ENCODE measurements at places on chromosomes 11 and 22.

GRCh38 chr11:17209939-17210245 lies 2.1 kb upstream of the PIK3C2A start:
- DNase-seq = no peak

- DNase-seq = no peak
Observed at GRCh38 chr22:23485490-23485889, 94.6 kb downstream of the IGLL1 start.

DNA sequence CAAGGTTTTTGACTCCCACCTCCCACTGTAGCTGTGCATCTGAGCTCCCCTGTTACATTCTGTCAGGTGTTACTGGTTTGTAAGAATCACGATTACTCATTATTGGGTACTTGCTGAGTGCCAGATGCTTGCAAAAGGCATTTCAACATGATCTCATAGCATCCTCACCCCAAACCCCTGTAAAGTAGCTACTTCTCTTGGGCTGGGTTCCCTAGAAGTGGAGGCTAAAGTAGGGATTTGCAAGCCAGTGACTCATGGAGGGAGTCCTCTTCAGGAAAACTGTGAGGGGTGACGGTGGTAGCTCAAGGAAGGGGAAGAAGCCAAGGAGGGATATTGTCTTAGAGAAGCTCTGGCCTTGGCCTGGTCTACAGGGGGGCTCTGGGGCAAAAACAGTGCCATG lies 78.6 kb downstream of the TIMP3 start:
- DNase-seq = no peak

GRCh38 chr11:113363406-113363805 lies 24.2 kb upstream of the ANKK1 start:
- DNase-seq = no peak

DNA sequence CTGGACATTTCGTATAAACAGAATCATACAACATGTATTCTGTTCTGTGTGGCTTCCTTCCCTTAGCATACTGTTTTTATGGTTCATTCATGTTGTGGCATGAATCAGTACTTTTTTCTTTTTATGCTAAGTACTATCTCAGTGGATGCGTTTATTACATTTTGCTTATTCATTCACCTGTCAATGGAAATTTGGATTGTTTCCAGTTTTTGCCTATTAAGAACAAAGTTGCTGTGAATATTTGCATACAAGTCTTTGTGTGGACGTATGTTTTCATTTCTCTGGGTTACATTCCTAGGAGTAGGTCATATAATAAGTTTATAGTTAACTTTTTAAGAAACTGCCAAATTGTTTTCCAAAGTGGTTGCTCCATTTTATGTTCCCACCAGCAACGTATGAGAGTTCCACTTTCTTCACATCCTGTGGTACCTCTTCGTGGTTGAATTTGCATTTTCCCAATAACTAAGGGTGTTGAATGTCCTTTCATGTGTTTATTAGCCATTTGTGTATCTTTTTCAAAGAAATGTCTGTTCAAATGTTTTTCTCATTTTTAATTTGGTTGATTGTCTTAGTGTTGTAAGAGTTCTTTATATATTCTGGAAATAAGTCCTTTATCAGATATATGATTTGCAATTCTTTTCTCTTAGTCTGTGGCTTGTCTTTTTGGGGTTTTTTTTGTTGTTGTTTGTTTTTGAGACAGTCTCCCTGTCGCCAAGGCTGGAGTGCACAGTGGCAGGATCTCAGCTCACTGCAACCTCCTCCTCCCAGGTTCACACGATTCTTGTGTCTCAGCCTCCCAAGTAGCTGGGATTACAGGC lies 46.0 kb upstream of the MICAL2 start:
- DNase-seq = no peak
